Stimulated activated CD8-positive, alpha-beta memory T cell treated with anti-CD3 and anti-CD28 coated beads, Interleukin-2, amount 100 ng/mL, for 1 hour (primary cell): ENCODE measurements at places on chromosomes 7 and 10.

- DNase-seq = no peak
Observed at GRCh38 chr7:133560900-133561299, 308.0 kb downstream of the EXOC4 start.

GRCh38 chr7:74453322-74454011 lies at the start of gene GTF2IRD1:
Gene GTF2IRD1 (plus strand): TSS chr7:74453906. CDS start chr7:74508081, 54,175 bp downstream.
- no peak for DNase-seq

DNA sequence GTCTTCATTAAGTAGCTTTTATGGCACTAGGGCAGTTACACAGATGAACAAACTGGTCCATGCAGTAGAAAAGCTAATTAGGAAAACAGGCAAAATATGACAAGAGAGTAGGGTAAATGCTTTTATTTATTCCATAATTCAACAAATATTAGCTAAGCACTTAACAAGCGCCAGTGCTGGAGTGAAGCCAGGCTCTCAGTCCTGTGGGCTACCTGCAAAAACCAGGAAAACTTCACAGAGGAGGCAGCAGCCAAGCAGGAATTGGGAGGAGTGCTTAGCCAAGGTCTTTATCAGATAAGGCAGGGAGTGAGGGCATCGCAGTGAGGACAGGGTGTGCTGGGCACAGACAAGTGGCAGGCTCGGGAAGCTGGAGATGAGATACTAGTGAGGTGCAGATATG lies 4.9 kb upstream of the KAT6B start:
- DNase-seq = no peak

DNA sequence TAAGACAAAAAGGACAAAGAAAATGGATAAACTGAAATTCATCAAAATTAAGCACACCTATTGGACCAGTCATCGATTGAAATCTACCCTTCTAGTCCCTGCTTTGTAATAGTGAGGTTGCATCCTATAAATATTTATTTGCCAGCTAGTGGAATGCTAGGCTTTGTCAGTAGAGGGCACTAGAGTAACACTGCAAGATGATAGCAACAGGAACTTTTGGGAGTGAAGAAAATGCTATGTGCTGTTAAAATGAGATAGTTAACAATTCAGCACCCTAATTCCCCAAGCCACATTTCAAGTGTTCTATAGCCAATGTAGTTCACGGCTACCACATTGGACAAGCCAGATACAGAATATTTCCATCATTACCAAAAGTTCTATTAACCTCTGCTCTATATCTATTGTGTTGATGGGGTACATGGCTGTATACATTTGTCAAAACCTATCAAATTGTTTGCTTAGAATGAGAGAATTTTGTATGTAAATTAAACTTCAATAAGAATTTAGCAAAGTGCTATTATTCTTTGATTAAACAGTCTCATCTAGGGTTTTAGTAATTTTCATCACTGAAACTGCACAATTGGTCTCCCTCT lies 69.8 kb downstream of the LSMEM1 start:
- no peak for DNase-seq

DNA sequence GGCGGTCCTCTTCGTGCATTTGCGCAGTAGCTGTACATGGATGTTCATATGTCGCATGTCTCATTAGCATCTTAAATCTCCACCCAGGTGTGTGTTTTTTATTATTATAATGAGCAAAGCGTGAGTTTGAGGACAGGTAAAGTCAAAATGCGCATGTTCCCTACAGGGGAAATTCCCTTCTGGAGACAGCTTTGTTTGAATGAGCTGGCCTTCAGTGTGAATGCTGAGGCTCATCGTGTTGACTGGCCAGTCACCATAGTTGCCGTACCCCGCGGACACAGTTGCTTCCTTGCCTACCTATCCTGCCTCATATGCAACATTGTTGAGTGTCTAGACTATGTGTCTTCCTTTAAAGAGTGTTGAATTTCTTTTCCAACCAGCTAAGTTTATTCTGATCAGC lies 13.6 kb downstream of the LYZL1 start:
- no peak for DNase-seq

DNA sequence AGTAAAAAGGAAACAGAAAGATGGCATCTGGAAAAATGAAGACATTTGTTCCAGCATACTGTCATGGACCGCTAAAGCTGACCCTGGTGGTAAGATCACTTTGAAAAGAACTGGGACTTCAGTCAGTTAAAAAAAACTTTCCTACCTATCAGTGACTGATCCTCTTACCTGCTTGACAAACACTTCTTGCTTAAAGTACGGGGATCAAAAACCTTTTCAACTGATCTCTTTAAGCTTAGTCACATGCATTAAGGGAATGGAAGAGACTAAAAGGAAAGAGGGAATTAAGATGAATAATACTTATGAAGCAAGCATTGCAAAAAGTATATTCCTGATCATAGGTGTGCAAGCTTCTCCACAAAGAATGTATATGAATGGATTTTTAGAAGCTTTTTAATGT lies 42.1 kb downstream of the MTERF1 start:
- no peak for DNase-seq

DNA sequence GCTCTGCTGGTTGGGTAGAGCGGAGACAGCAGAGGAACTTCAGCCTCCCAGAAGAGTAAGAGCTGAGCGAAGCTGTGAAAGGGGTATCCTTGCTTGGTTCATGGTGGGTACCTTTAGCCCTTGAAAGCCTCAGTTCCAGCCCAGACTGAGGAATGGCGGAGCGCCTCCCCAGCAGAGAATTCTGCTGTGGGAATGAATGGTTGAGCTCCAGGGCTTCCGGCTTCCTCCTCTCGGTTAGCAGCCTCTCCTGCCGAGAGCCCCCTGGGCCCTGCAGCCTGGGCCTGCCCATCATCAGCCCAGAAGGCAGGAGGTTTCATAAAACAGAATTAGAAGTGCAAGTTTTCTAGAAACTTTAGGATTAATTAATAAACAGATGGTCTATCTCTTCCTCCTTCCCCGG lies 79.9 kb upstream of the ANLN start:
- DNase-seq = no peak

DNA sequence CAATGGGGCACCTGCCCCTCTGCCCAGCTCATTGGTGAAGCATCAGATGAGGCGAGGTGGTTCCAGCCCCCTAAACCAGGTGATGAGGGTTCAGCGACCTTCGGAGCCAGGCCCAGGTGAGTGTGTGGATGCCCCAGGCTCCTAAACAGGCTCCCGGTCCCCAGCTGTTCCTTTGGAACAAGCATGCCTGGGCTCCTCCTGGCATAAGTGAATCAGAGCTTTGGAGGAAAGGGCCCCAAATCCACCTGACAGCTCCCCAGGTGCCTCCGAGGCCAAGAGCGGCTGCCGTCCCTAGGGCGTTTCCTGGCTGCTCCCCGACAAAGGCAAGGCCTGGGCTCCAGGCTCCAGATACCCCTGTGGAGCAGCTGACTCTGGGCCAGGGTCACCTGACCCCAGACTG lies 61.3 kb downstream of the YKT6 start:
- DNase-seq = no peak

GRCh38 chr10:96260014-96260413 lies 11.4 kb downstream of the BLNK start:
- DNase-seq = no peak

DNA sequence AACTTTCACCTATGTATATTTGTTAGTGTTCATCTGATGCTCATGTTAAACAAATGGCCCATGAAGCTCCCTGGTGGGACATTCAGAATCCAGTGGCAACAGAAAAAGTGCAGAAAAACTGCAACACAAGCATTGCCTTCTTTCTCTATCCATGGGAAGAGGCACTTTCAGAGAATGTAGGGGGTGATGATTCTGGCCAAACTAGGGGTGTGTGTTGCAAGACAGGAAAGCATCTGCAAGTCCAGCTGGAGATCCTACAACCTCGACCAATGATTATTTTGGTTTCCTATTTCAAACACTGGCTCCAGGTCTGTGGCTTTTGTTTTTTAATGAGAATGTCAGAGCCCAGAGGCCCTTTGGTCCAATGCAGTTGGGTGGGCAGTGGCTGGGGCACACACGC lies 198.7 kb downstream of the CXCL12 start:
- no peak for DNase-seq

DNA sequence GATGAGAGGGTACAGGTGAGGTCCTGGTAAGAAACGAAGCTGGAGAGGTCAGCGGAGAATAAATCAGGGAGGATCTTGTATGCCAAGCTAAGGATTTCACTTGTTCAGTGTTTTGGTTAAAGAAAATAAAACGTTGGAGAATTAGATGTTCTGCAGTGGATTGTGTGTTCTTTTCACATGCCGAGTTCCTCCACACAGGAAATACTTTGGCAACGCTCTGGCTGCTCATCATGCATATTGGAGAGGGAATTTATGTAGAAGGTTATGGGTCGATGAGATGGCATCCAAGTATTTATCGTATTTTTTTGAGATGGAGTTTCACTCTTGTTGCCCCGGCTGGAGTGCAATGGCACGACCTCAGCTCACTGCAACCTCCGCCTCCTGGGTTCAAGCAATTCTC lies 11.0 kb downstream of the RPS24 start:
- DNase-seq = no peak

DNA sequence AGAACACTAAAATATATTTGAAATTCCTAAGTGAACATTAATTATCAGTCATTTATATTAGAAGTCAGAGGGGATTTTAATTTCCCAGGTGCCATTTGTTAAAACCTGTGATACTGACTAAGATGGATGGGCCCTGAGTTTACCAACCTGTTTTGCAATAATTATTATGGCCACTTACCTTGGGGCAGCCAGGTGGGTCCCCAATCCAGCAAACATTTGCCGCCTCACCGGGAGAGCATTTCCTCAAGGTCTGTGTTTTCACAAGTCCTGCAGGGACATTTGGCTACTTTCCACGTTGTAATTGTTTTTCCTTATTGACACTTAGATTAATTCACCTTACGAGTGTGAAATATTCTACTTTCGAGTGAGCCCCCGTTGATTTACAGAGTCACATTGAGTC lies 251.2 kb upstream of the PPP2R2D start:
- DNase-seq = no peak
